ENCODE measurements at places on chromosomes 3 and 15.

GRCh38 chr3:74978684-74979083, 364.2 kb upstream of the CNTN3 start:
- no peak for DNase-seq

DNA sequence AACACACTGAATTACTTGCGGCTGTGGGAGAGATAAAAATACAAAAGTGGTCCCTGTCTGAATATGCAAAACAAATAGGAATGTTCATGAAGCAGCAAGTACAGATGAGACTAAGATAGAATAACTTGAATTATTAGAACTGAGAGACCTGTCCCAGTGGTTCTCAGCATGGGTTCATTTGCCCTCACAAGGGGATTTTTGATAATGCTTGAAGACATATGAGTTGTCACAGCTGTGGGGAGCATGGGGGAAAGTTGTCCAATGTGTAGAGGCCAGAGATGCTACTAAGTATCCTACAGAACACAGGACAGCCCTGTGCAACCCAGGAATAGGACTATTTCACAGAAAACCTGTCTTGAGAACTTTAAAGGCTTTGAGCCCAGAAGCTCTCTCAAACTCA, 22.4 kb downstream of the PPM1L start:
- DNase-seq = no peak

GRCh38 chr15:92102395-92102755, 248.9 kb downstream of the SLCO3A1 start:
- DNase-seq = no peak

GRCh38 chr3:128328546-128329458, 137.9 kb downstream of the DNAJB8 start:
- DNase-seq = no peak

GRCh38 chr3:141257961-141258360, 26.3 kb downstream of the PXYLP1 start:
- no peak for DNase-seq

- DNase-seq = no peak
These were observed 14.7 kb upstream of the RAB6B start for GRCh38 chr3:133910422-133910821.

GRCh38 chr3:123658118-123658851, 73.4 kb upstream of the HACD2 start:
- DNase-seq = no peak

DNA sequence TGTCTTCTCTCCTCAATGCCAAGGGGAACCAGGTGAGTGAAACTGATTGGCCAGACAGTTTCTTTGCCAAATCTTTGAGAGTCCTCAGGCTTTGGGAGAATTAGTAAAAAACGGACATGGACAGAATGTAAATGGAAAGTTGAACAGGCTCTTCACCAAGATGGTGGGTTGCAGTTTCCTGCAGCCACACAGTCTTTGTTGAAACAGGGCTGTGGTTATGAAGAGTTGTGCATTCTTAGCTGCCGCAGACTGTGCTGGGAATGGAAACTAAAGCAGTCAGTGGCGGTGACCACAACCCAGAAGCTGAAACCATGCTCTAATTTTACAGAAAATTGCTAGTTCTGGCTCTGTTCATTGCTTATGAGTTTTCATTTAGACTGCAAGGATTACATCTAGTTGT, 42.1 kb upstream of the TASOR start:
- peak; percentile 10 for DNase-seq

Data from T-helper 2 cell (primary cell).